ENCODE measurements at places on chromosomes 12 and 14. TPM values are rescaled to one million over a fixed set of nuclear protein-coding genes. Genes with fewer than 3 reads are reported as not detected.
A peak's percentile ranks its signal among the peaks of the same experiment; 100 is the strongest.

Gene ATP5MC2
- 387 TPM for total RNA-seq

Gene CELA1
- total RNA-seq = not detected

Gene CLEC2D
- total RNA-seq = 3.5 TPM

Gene C1S
- 68.3 TPM for total RNA-seq

Gene SERPINA9
- not detected for total RNA-seq

Gene CLEC1A
- total RNA-seq = 2.7 TPM

Gene TOMM20L
- not detected for total RNA-seq

Gene KLRB1
- total RNA-seq = not detected

Gene AMIGO2
- total RNA-seq = 37.5 TPM

Gene GZMB
- total RNA-seq = not detected

Gene FAM181A
- not detected for total RNA-seq

- peak; percentile 11 for DNase-seq
These were observed 4.9 kb upstream of the ANKLE2 start for GRCh38 chr12:132766380-132767085.

- DNase-seq = no peak
These were observed 66.0 kb upstream of the TRIM9 start for GRCh38 chr14:51160871-51161270.

DNA sequence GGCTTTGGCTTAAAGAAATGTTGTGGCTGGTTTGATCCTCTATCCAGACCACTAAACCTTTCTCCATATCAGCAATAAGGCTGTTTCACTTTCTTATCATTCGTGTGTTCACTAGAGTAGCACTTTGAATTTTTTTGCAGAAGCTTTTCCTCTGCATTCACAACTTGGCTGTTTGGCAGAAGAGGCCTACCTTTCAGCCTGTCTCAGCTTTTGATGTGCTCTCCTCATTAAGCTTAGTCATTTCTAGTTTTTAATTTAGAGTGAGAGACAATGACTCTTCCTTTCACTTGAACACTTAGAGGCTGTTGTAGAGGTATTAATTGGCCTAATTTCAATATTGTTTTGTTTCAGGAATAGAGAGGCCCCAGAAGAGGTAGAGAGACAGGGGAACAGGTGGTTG, 13.8 kb downstream of the KCNMB4 start:
- no peak for DNase-seq

DNA sequence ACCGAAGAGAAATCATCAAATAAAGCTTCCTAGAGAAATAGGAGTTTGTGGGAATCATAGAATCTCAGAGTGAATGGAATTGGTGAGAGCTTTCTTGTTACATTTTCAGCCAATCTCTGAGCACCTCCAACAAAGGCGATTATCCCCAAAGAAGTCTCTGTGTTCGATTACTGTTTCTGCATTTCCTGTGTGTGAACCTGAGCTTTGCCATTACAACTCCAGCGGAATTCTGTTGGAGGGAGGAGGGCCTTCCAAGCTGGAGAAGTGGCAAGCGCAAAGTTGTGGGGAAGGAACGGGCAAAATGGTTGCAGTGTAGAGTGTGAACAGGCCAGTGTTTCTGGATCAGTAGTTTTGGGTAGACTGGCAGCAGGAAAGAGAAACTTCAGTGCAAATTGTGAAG, 23.1 kb downstream of the TMEM117 start:
- no peak for DNase-seq

DNA sequence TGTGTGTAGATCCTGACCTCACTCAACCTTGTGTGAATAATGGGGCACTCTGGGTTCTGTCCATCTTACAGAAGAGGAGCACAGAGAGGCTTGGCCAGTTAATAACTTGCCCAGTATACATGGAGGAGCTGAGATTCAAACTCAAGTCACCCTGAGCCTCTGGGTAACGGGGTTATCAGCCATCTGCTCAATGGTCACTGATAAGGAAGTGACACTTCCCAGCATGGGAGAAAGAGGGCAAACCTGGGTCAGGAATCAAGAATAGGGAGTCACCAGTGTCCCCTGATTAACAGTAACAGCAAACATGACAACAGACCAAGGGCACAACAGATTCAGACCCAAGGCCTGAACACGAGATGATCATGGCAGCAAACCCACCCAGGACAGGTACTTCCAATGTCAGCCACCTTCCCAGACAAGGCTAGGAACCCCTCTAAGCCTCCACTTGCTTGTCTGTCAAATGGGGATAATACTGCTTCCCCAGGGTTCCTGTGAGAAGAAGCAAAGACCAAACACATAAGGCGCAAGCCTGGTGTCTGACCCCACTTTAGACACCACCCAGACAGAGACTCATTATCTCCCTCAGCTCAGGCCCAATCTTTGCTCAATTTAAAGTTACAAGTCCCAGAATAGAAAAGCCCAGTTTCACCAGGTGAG, 3.6 kb downstream of the CCDC85C start:
- DNase-seq = no peak

DNA sequence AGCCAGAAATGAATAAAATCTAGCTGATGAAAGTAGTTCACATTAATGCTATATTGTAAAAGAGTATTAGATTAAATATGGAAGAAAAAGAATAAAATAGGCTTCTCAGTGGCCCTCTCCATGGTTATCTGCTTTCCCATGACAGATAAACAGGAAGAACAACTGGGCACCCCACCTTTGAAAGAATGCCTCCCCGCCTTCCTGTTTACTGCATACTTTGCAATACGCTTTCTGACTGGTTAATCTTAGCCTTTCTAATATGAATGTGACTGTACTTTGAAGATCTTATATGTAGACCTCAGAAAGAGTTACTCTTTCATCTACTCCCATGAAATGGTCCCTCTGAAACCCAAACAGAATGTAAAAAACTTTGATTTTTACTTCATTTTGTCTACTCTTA, 34.1 kb upstream of the DAAM1 start:
- no peak for DNase-seq

DNA sequence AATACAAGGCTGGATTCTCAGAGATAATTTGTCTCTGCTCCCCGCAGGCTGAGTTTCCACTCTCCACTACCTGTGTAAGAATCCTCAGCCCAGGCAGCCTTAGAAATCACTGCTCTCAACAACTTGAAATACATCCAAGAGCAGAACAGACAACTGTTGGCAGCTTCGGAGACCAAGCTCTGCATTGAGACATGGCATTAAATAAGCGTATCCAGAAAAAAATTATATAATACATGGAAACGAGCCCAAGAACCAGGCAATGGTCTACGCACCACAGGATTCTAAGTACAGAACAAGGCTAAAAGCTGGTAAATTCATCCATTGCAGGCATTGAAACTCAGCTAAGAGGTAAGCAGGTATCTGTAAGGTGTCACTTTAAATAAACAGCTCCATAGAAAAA, 165.5 kb upstream of the DIO3 start:
- DNase-seq = no peak

- no peak for DNase-seq
These were observed 14.5 kb downstream of the ZNF839 start for GRCh38 chr14:102333795-102334705.

- DNase-seq = peak; percentile 23
These were observed 934 bp upstream of the ZC2HC1C start for GRCh38 chr14:75068294-75069120.

- DNase-seq = no peak
These were observed 1905.4 kb upstream of the FLRT2 start for GRCh38 chr14:83624541-83624940.

DNA sequence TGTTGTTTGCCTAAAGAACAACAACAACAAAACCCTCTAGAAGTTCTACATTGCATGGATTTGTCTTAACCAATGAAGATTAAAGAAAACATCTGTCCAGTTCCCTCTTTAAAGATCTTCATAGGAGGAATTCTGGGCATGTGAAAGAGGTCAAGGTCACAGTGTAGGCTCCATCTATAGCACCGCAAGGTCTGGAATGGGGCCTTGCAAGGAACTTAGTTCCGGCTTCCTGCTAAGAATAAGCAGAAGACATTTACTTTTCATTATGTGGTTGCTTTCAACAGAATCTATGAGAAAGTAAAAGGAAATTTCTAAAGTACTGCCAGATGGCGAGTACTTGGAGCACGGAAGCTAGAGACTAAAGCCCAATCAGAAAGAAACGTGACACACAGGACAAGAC, 57.2 kb upstream of the GNPNAT1 start:
- DNase-seq = no peak

- peak; percentile 3 for DNase-seq
These were observed 156.4 kb downstream of the ESR2 start for GRCh38 chr14:64137657-64138290.

DNA sequence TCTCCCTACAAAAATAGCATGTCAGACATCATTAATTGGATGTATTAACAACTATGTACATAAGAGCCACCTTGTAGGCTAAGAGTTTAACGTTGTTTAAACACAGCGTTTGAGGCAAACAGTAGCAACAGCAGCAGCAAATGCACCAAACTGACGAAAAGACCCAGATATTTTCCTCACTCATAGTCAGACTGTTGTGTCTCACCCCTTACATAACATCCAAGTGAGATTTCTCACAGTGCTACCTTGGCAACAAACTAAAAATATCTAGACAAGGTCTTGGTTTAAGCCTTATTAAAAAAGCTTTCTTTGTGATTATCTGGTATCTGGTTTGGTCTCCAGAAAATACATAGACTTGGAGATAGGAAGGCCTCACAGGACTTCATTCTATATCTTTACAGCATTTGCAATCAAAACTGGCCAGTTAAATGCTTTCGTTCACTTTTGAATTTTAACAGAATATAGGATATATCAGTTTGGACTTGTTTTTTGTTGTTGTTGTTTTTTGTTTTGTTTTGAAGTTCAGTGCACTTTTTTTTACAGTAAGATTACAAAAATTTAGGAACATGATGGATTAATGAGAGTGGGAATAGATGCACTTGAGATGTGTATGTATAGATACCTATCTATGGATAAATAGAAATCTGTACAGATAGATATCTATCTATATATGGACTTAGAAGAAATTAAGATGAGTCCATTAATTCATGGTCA, 4.1 kb downstream of the BHLHE41 start:
- DNase-seq = no peak

All from M059J (cell line).